ENCODE measurements at places on chromosomes 2 and 18. TPM values are rescaled to one million over a fixed set of nuclear protein-coding genes. Genes with fewer than 3 reads are reported as not detected.

TMEM163 gene
- total RNA-seq, result 0.67 TPM

DNA sequence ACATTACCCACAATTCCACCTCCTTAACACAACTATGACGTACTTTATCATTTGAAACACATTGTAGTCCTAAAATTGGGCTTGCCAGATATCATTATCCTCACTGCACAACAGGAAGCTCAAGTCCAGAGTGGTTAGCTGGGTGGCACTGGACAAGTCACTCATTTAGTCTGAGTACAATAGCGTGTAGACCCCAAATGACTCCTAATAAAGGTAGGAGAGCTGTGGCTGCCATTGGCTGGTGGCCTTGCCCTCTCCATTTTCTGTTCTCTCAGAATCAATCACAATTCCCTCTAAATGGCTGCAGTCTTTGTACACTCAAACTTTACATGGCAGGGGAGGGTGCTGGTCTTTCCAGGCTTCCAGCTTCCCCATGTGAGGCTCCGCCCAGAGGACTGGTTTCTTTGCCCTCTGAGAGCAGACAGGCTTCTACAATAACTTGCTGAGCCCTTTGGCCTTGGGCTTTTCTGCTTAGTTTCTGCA lies 11.7 kb downstream of the PSTPIP2 start:
- H3K4me3 ChIP-seq, result no peak overlapping the region
- no peaks in the 10 kb centered on the region for H3K27me3 ChIP-seq
- H3K27ac ChIP-seq, result no peak overlapping the region
- no peaks in the 10 kb centered on the region for H3K4me1 ChIP-seq
- DNase-seq, result no peak
- no peaks in the 10 kb centered on the region for H3K36me3 ChIP-seq

GLB1L gene
- total RNA-seq, result 13.0 TPM

DNA sequence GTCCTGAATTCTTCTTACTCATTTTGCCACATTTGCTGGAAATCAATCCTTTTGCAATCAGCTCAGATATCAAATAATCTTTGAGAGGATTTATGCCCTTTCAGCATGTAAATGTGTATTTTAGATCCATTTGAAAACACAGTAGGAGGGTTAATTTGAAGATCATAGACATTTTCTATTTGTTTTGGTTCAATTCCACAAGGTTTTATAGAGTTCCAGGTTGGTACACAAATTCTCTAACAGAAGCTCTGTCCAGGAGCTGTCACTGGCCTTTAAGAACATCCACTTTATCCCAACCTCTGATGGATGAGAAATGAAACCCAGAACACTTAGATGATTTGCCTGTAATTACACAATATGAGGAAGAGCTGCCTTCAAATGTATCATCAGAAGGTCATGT lies 157.3 kb upstream of the CHAC2 start:
- no peak overlapping the region for H3K4me3 ChIP-seq
- DNase-seq, result no peak
- H3K4me1 ChIP-seq, result peaks cover 3% of the 10 kb centered on the region
- H3K27me3 ChIP-seq, result no peaks in the 10 kb centered on the region
- H3K36me3 ChIP-seq, result no peaks in the 10 kb centered on the region
- H3K27ac ChIP-seq, result no peak overlapping the region

- H3K27me3 ChIP-seq, result no peaks in the 10 kb centered on the region
- no peak overlapping the region for H3K4me3 ChIP-seq
- no peaks in the 10 kb centered on the region for H3K36me3 ChIP-seq
- no peak for DNase-seq
- peaks cover 3% of the 10 kb centered on the region for H3K4me1 ChIP-seq
- no peak overlapping the region for H3K27ac ChIP-seq
Observed at GRCh38 chr2:107989445-107989844, 3.1 kb downstream of the SLC5A7 start.

Data from thyroid gland (tissue), 4 donors.